DMS79 treated with DMSO at 0.1 percent for 48 hours (cell line): ENCODE measurements at places on chromosomes 12 and 14.

- no peak for DNase-seq
These were observed 172.2 kb upstream of the ATP2B1 start for GRCh38 chr12:89880690-89881350.

GRCh38 chr12:49703647-49704137, 3.5 kb downstream of the FMNL3 start:
- no peak for DNase-seq

- peak; percentile 76 for DNase-seq
These were observed at the start of gene SUOX for GRCh38 chr12:55996715-55997534. SUOX (plus strand) TSS chr12:55997276; CDS start chr12:56002222, 4,946 bp downstream.

GRCh38 chr14:22519877-22520685, 68.9 kb downstream of the DAD1 start:
- DNase-seq: no peak

GRCh38 chr12:122880155-122880667, 15.7 kb downstream of the VPS37B start:
- no peak for DNase-seq

- no peak for DNase-seq
These were observed 318.0 kb downstream of the BCAT1 start for GRCh38 chr12:24630856-24631255.

DNA sequence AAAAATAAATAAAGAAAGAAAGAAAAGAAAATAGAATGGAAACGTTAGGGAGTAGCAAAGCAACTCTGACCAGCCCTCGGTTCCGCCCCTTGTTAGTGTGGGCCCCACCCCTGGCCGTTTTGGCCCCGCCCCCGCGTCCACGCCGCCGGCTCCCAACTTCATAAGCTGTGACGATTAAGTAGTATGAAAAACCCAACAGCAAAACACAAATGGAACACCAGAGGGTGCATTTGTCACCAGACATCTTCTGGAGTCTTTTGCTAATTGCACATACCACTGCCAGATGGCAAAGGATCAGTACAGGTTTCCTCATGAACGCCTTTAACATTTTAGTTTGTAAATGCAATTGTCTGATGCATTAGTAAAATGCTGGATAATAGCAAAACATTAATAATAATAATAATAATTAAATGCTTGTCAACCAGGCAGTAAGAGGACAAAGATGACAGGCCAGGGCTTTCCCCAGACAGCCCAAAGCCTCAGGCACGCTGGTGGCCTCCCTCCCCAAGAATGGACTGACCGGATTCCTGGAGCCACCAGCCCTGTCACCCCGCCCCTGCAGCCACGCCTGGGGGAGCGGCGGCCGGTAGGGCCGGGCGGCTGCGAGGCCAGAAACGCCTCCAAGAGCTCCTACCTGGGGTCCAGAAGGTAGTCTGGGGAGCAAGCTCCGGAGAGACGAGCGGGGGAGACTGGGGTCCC, 23.6 kb downstream of the HSP90AA1 start:
- peak; percentile 87 for DNase-seq

- no peak for DNase-seq
These were observed 6.7 kb downstream of the HOXC4 start for GRCh38 chr12:54060174-54060974.
